ENCODE measurements at places on chromosomes 1 and 21. TPM values are rescaled to one million over a fixed set of nuclear protein-coding genes. Genes with fewer than 3 reads are reported as not detected.
A peak's percentile ranks its signal among the peaks of the same experiment; 100 is the strongest.

GRCh38 chr1:151547119-151547899, 7.2 kb downstream of the TUFT1 start:
- H3K27ac ChIP-seq, result peak overlapping the region; percentile 65
- DNase-seq, result peak; percentile 91
- H3K36me3 ChIP-seq, result no peaks in the 10 kb centered on the region
- no peaks in the 10 kb centered on the region for H3K27me3 ChIP-seq

- no peaks in the 10 kb centered on the region for H3K36me3 ChIP-seq
- no peak overlapping the region for H3K27ac ChIP-seq
- no peak for DNase-seq
- H3K27me3 ChIP-seq, result peaks cover 12% of the 10 kb centered on the region
- H3K4me1 ChIP-seq, result peaks cover 5% of the 10 kb centered on the region
These were observed 43.8 kb upstream of the AIM2 start for GRCh38 chr1:159120317-159120716.

DNA sequence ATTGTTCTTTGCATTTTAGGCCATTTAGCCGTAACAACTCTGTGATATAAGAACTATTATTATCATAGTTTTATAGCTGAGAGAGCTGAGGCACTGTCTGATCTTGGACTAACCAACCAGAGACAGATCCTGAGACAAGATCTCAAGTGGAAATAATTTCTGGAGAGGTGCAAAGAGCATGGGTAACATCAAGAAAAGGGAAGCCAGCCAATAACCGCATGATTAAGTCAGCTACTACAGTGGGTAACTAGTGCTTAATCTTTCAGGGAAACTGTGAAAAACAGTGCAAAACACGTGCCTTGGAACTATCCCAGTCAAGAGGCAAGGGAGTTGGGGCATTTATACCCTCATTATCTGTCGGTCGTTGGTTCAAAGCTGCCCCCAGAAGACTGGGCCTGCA, 105.8 kb downstream of the OMA1 start:
- H3K27me3 ChIP-seq, result no peaks in the 10 kb centered on the region
- no peak overlapping the region for H3K27ac ChIP-seq
- DNase-seq, result no peak
- H3K4me1 ChIP-seq, result no peaks in the 10 kb centered on the region
- no peak overlapping the region for H3K4me3 ChIP-seq
- H3K36me3 ChIP-seq, result no peaks in the 10 kb centered on the region

The ATP1A4 gene
- not detected for total RNA-seq

- no peaks in the 10 kb centered on the region for H3K27me3 ChIP-seq
- H3K27ac ChIP-seq, result no peak overlapping the region
- H3K4me1 ChIP-seq, result peaks cover 40% of the 10 kb centered on the region
These were observed 57.8 kb upstream of the BCAR3 start for GRCh38 chr1:93739472-93739871.

- no peak overlapping the region for H3K4me3 ChIP-seq
- H3K4me1 ChIP-seq, result no peaks in the 10 kb centered on the region
- no peak for DNase-seq
- H3K27ac ChIP-seq, result no peak overlapping the region
- H3K27me3 ChIP-seq, result no peaks in the 10 kb centered on the region
- no peaks in the 10 kb centered on the region for H3K36me3 ChIP-seq
These were observed 265.6 kb downstream of the TNR start for GRCh38 chr1:175477786-175478185.

GRCh38 chr1:70025846-70026245, 179.5 kb downstream of the LRRC40 start:
- no peak overlapping the region for H3K4me3 ChIP-seq
- DNase-seq, result no peak
- H3K27me3 ChIP-seq, result no peaks in the 10 kb centered on the region
- no peaks in the 10 kb centered on the region for H3K4me1 ChIP-seq
- H3K36me3 ChIP-seq, result no peaks in the 10 kb centered on the region

The GNAT2 gene
- total RNA-seq, result 0.29 TPM

The GPA33 gene
- total RNA-seq, result not detected

The ACTN2 gene
- not detected for total RNA-seq

- peaks cover 28% of the 10 kb centered on the region for H3K4me1 ChIP-seq
- peak; percentile 80 for DNase-seq
- peak overlapping the region; percentile 89 for H3K27ac ChIP-seq
- peak overlapping the region; percentile 17 for H3K4me3 ChIP-seq
These were observed 8.0 kb downstream of the PDXK start for GRCh38 chr21:43726686-43727518.

DNA sequence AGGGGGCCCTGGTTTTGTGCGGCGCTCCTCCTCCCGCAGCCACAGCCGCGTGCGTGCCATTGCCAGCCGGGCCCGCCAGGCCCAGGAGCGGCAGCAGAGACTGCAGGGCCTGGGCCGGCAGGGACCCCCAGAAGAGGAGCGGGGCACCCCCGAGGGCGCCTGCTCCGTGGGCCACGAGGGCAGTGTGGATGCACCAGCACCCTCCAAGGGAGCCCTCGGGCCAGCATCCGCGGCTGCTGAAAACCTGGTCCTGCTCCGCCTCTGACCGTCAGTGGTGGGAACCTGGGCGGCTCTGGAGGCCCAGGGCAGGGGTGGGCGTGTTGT, 21.5 kb downstream of the PANK4 start:
- H3K36me3 ChIP-seq, result peaks cover 9% of the 10 kb centered on the region
- peak; percentile 94 for DNase-seq
- peaks cover 28% of the 10 kb centered on the region for H3K27me3 ChIP-seq
- no peak overlapping the region for H3K4me3 ChIP-seq

- H3K4me1 ChIP-seq, result peaks cover 3% of the 10 kb centered on the region
These were observed 46.4 kb downstream of the ELF3 start for GRCh38 chr1:202056644-202057334.

GRCh38 chr1:151210830-151211229, 12.5 kb downstream of the PIP5K1A start:
- peak overlapping the region; percentile 53 for H3K27ac ChIP-seq
- peaks cover 5% of the 10 kb centered on the region for H3K4me1 ChIP-seq
- DNase-seq, result peak; percentile 68

DNA sequence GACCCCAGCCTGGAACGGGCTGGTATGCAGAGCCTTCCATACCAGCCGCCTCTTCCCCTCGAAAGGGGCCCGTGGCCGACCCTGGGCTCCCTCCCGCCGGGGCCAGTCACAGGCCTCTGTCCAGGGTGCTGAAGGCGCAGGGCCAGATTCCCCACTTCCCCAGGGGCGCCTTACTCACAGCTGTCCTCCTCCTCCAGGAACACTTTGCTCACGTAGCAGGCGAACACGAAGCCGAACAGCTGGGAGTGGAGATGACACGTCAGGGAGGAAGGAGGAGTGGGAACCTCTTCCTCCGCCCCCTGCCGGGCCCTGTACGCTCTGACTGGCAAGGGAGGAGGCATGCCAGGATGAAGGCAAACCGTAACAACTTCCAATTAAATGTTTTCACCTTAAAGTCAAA, 57.3 kb downstream of the NKAIN1 start:
- H3K36me3 ChIP-seq, result no peaks in the 10 kb centered on the region
- peaks cover 9% of the 10 kb centered on the region for H3K4me1 ChIP-seq
- peaks cover 25% of the 10 kb centered on the region for H3K27me3 ChIP-seq
- peak; percentile 99 for DNase-seq

- peak; percentile 25 for DNase-seq
- H3K36me3 ChIP-seq, result no peaks in the 10 kb centered on the region
- H3K27ac ChIP-seq, result no peak overlapping the region
- peaks cover 4% of the 10 kb centered on the region for H3K4me1 ChIP-seq
- no peaks in the 10 kb centered on the region for H3K27me3 ChIP-seq
These were observed 59.5 kb downstream of the PHACTR4 start for GRCh38 chr1:28428990-28429520.

DNA sequence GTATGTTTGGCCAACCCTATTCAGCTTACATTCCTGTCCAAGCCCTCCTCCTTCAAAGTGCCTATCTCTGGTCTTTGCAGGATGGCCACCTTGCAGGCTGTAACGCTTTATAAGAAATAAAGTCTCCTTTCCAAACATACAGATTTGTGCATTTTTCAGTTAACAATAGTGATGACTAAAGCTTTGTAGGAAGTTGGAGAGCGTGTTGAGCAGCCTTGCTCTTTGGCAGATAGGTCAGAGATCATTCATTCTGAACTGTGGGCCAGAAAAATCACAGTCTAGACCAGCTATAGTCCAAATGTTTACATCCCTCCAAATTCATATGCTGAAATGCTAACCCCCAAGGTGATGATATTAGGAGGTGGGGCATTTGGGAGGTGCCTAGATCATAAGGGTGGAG, 34.0 kb upstream of the FAM89A start:
- H3K4me3 ChIP-seq, result no peak overlapping the region
- DNase-seq, result no peak
- H3K27me3 ChIP-seq, result no peaks in the 10 kb centered on the region
- H3K4me1 ChIP-seq, result no peaks in the 10 kb centered on the region
- H3K36me3 ChIP-seq, result no peaks in the 10 kb centered on the region

- no peak overlapping the region for H3K27ac ChIP-seq
- peaks cover 10% of the 10 kb centered on the region for H3K4me1 ChIP-seq
- no peak for DNase-seq
- H3K4me3 ChIP-seq, result no peak overlapping the region
- H3K36me3 ChIP-seq, result no peaks in the 10 kb centered on the region
- no peaks in the 10 kb centered on the region for H3K27me3 ChIP-seq
These were observed 1.4 kb upstream of the TRAF5 start for GRCh38 chr1:211324992-211325775.

- no peak overlapping the region for H3K27ac ChIP-seq
- no peak overlapping the region for H3K4me3 ChIP-seq
- H3K36me3 ChIP-seq, result peaks cover 5% of the 10 kb centered on the region
- peak; percentile 35 for DNase-seq
- no peaks in the 10 kb centered on the region for H3K27me3 ChIP-seq
These were observed 24.9 kb downstream of the NID1 start for GRCh38 chr1:236039740-236040685.

The CHRM3 gene
- total RNA-seq, result 0.29 TPM

- peak overlapping the region; percentile 33 for H3K27ac ChIP-seq
- no peaks in the 10 kb centered on the region for H3K27me3 ChIP-seq
- DNase-seq, result peak; percentile 97
- H3K4me1 ChIP-seq, result peaks cover 7% of the 10 kb centered on the region
- peak overlapping the region; percentile 80 for H3K4me3 ChIP-seq
- H3K36me3 ChIP-seq, result peaks cover 3% of the 10 kb centered on the region
These were observed 677 bp downstream of the AGPAT3 start for GRCh38 chr21:43865540-43866259.

DNA sequence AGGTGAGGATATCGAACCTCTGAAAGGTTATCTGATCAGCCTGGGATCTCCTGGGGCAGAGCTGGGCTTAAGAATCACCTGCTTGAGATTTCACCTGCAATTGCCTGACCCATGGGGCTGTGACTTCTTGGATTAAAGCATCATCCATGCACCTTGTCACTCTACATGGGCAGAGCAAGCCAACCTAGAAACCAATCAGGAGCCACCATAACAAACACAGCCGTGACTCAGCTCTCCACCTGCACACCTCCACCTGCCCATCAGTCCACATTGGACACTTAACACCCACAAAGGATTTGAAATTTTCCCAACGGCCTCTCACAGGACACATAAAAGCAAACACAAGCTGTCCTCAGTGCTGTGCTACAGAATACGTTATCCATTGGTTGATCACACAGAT, 35.1 kb upstream of the ETS2 start:
- no peak overlapping the region for H3K27ac ChIP-seq
- DNase-seq, result no peak
- H3K4me3 ChIP-seq, result no peak overlapping the region
- H3K36me3 ChIP-seq, result no peaks in the 10 kb centered on the region
- peaks cover 37% of the 10 kb centered on the region for H3K4me1 ChIP-seq

The TRIM67 gene
- total RNA-seq, result 0.29 TPM

The PROX1 gene
- under 0.01 TPM for total RNA-seq

- no peak overlapping the region for H3K27ac ChIP-seq
- peak overlapping the region; percentile 21 for H3K4me3 ChIP-seq
- no peaks in the 10 kb centered on the region for H3K4me1 ChIP-seq
- DNase-seq, result peak; percentile 89
- H3K27me3 ChIP-seq, result peaks cover 79% of the 10 kb centered on the region
These were observed 1.8 kb downstream of the NHLH2 start for GRCh38 chr1:115839029-115839678.

The GSTM5 gene
- total RNA-seq, result 2.1 TPM

GRCh38 chr1:53133261-53134041, 9.0 kb downstream of the SLC1A7 start:
- no peak overlapping the region for H3K4me3 ChIP-seq
- no peaks in the 10 kb centered on the region for H3K36me3 ChIP-seq
- H3K27me3 ChIP-seq, result no peaks in the 10 kb centered on the region
- DNase-seq, result no peak
- no peak overlapping the region for H3K27ac ChIP-seq

GRCh38 chr1:113676524-113676923, 82.8 kb downstream of the PHTF1 start:
- H3K27me3 ChIP-seq, result no peaks in the 10 kb centered on the region
- H3K27ac ChIP-seq, result no peak overlapping the region
- no peaks in the 10 kb centered on the region for H3K36me3 ChIP-seq
- no peak overlapping the region for H3K4me3 ChIP-seq
- H3K4me1 ChIP-seq, result peaks cover 9% of the 10 kb centered on the region

The GBP6 gene
- total RNA-seq, result not detected

Measured in osteoblast (primary cell).